ENCODE measurements at places on chromosomes 7 and 10.
A peak's percentile ranks its signal among the peaks of the same experiment; 100 is the strongest.

- DNase-seq = no peak
These were observed 737.8 kb downstream of the LRMDA start for GRCh38 chr10:76169246-76169645.

- no peak for DNase-seq
These were observed 59.6 kb upstream of the ZNF33B start for GRCh38 chr10:42697926-42698325.

DNA sequence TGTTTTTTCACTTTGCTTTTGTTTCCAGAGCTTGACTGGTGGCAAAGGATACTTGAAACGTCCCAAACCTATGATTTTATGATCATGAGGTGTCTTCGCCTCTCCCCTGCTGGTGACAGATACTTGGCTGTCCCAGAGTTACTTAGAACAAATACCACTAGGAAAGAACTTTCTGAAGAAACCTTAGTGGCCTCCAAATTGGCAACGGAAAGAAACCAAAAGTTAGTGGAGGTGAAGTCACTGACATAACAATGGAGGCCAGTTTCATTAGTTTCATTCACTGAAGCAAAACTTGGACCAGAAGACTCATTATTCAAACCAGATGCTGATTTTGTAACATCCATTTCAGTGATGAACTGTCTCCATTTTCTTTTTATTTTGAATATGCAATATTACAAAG, 68.6 kb downstream of the JAZF1 start:
- DNase-seq = no peak

GRCh38 chr10:131762789-131763696, 137.8 kb upstream of the PPP2R2D start:
- DNase-seq = no peak

- no peak for DNase-seq
These were observed 59.8 kb downstream of the RAMP3 start for GRCh38 chr7:45217358-45217757.

DNA sequence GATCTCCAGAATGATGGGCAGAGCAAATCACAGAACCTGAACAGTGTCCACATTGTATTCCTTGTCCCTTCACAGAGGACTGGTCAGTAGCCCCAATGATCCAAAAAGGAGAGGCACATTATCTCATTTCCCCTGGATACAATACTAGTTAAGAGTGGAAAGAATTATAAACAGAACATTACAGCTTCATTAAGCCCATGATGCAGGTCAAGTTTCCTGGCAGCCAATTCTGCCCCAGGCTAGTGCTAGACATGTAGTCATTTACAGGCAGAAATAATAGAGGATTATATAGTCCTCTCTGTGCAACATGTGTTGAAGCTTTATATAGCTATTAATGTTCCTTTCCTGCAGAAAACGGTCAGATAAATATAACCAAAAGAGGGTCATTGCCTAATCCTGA, 124.3 kb upstream of the WNT16 start:
- DNase-seq = no peak

DNA sequence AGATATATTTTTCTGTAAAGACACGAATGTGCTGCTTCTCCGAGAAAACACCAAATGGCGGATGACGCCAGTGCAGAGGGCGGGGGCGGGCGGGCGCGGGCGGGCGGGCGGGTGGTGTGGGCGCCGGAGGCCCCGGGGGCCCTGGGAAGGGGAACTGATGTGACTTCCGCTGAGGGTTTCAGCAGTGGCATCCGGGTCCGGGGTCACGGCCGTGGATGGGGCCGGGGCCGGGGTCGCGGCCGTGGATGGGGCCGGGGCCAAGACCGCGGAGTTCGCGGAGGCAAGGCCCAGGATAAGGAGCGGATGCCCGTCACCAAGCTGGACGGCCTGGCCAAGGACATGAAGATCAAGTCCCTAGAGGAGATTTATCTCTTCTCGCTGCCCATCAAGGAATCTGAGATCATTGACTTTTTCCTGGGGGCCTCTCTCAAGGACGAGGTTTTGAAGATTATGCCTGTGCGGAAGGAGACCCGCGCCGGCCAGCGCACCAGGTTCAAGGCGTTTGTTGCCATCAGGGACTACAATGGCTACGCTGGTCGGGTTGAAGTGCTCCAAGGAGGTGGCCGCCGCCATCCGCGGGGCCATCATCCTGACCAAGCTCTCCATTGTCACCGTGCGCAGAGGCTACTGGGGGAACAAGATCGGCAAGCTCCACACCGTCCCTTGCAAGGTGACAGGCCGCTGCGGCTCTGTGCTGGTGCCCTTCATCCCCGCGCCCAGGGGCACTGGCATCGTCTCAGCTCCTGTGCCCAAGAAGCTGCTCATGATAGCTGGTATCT, 20.3 kb upstream of the IGF2BP3 start:
- DNase-seq = peak; percentile 37

GRCh38 chr10:102645388-102645740, 1.1 kb downstream of the TRIM8 start:
- peak; percentile 34 for DNase-seq

- no peak for DNase-seq
These were observed 8.0 kb downstream of the SEPHS1 start for GRCh38 chr10:13340068-13340467.

- no peak for DNase-seq
These were observed 134.2 kb downstream of the JMJD1C start for GRCh38 chr10:63331586-63331985.

DNA sequence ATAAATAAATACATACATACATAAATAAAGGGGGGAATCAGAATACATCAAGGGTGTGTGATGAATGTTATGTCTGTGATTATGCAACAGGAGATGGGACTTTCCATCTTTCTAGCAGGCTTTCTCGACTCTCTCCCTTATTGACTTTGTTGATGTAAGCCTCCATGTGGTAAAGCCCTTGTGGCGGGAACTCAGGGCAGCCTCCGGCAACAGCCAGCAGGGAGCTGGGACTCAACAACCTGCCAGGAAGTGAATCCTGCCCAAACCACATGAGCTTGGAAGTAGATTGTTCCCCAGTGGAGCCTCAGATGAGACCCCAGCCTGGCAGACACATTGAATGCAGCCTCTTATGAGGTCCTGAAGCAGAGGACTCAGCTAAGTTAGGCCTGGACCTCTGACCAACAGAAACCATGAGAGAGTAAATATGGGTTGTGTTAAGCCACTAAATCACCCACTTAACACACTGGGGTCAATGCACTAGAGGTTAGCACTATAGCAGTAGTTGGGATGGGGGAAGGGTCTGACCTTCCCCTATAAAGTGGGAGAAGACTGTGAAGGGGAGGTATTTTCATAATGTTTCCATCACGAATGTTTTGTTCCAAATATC, 104.0 kb downstream of the JCAD start:
- no peak for DNase-seq

- no peak for DNase-seq
These were observed 59.8 kb downstream of the GSDME start for GRCh38 chr7:24697416-24697815.

- DNase-seq = no peak
These were observed 218.4 kb upstream of the PCDH15 start for GRCh38 chr10:55019439-55019838.

DNA sequence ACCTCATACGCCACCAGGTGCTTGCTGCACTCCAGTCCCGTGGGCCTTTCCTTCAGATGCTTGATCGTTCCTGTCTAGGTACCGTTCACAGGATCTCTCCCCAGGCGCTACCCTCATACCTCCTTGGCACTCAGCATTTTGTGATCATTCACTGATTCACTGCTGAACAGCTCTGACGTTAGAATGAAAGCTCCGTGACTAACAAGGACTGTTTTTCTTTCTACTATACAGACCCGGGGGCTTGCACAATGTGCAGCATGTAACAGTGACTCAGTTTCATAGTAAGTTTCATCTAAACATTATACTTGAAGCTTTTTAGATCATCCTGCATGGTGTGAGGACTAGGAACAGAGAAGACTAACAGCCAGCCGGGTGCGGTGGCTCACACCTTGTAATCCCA, 20.6 kb downstream of the KIN start:
- DNase-seq = no peak

DNA sequence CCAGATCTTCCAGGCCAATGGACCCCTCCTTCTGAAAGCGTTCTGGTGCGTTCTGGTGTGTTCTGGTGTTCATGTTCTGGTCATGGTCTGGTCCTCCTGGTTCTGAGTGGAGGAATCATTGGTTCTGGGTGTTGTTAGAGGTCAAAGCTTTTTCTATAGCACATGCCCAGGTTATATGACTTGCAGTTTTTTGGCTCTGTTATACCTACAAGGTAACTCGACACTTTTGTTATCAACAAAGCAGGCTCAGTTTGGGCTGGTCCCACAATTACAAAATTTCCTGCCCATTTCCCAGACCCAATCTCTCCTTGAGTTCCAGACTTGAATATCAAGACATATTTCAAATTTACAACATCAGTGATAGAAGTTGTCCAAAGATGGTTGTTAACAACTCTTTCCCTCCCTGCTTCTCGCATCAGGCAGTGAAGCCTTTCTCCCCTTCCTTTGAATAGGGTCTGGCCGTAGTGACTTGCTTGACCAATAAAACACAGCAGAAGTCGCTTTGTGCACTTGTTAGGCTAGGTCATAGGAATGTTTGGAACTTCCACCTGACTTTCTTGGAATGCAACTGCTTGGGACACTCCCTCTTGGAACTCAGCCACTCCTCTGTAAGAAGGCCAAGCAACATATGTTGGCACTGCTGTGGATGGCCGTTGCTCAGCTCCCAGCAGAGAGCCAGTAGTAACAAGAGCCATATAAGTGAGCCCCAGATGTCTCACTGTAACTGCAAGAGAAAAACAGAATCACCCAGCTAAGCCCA, 83.1 kb upstream of the STEAP1B start:
- DNase-seq = no peak

GRCh38 chr7:2757361-2757903, 69.4 kb downstream of the AMZ1 start:
- DNase-seq = no peak

DNA sequence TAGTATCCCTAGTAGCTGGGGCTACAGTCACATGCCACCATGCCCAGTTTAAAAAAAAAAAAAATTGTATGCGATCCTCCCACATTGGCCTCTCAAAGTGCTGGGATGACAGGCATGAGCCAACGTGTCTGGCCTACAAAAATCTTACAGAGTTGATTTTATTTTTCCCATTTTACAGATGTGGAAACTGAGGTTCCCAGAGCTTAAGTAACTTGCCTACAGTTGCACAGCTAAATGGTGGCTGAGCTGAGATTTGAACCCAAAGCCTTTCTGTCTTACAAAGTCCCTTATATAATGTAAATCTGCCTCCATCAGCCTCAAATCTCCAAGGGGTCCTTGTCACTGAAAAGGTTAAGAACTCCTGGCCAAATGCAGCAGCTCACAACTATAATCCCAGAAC, 24.6 kb upstream of the LIMK1 start:
- DNase-seq = no peak

DNA sequence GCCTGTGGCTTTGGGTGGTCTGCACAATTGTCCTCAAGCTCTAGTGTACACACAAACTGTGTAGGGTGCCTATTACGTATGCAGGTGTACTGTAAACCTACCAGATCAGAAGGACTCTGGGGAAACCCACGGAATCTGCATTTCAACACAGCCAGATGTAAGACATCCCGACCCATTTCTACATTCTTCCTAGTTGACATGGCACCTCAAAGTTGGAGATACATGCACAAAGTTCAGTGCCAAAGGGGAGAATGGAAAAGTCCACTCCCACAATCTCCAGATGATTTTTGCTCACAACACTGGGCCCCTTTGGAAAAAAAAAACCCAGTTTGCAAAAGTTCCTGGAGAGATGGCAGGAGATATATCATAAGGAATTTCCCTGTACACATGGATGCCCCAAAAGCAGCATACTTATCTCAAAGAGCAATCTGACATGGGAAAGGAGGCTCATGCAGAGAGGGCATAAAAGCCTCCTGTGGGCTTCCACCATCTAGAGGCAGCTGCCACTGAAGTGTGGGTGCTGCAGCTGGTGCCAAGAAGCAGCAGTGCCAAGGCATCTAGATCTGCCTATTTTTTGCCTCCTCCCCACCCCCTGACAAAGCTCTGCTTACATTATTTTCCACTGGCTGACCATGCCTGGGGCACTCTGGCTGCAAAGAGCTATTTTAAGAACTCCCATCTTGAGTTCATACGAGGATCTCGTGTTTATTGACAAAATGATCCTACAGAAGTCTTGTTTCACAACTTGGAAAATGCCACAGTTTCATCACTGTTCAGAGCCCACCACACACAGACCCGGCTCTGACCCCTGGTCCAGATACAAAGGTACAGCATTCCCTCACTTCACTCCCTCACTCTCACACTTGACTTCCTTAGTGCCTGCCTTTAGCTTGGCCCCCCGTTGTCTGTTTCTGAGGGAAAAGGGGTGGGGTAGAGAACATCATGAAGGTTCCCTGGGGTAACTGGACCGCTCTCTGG, 12.9 kb downstream of the TECTB start:
- DNase-seq = no peak

- DNase-seq = no peak
These were observed 101.4 kb downstream of the GPAM start for GRCh38 chr10:112082120-112082519.

- DNase-seq = no peak
These were observed 1277.1 kb downstream of the GATA3 start for GRCh38 chr10:9331583-9332008.

DNA sequence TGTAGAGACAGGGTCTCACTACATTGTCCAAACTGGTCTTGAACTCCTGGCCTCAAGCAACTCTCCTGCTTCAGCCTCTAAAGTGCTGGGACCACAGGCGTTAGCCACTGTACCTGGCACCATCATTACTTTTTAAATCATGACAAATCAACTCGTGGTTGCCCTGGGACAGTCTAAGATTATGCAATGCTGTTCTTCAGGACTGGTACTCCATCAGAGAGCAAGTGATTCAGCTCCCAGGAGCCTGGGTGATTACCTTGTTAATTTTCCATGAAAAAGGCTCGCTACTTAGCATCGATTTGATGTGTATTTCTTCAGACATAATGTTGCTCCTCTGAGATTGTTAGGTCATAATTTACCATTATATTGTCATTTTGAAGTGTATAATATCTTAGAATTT, 158.9 kb upstream of the STEAP4 start:
- DNase-seq = no peak

- no peak for DNase-seq
These were observed 233.6 kb downstream of the BAMBI start for GRCh38 chr10:28910956-28911355.

DNA sequence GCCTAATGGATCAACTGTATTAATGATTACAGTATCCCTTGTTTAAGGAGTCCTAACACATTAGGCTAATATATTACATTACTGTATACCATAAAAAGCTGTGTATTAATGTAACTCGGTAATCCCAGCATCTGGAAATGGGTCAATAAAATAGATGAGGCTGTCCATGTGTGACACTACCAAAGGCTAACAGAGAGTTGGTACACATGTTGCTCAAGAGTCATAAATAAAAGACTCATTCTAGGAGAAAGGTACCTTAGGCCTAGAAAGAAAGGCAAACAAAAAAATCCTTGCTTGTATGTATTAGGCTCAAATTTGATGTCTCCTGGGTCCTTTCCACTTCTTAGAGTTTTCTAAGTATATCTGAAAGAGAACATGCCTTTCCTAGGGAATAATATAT, 14.6 kb downstream of the MCMBP start:
- DNase-seq = no peak

GRCh38 chr10:117652228-117653169, 110.0 kb downstream of the EMX2 start:
- no peak for DNase-seq

DNA sequence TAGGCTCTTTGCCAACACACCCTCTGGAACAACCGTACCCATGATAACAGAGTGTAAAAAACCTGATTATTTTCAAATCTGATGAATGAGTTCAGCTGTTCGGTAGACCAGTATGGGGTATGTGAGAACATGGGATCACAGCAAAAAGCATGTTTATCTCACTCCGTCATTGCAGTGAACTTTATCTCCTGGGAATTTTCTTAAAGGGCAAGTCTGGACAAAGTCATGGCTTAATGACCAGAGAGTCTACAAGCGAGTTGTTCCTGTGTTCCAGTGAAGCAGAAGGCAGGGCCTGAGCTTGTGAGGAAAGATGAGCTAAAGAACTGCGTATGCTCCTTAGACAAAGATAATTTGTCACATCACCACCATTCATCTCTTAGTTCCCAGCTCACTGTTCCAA, 219.7 kb downstream of the TRIL start:
- no peak for DNase-seq

All from T follicular helper cell (primary cell).